ENCODE measurements at places on chromosomes 1 and 21.

- DNase-seq, result peak; percentile 62
Measured at GRCh38 chr1:112674986-112675727, 698 bp downstream of the MOV10 start.

DNA sequence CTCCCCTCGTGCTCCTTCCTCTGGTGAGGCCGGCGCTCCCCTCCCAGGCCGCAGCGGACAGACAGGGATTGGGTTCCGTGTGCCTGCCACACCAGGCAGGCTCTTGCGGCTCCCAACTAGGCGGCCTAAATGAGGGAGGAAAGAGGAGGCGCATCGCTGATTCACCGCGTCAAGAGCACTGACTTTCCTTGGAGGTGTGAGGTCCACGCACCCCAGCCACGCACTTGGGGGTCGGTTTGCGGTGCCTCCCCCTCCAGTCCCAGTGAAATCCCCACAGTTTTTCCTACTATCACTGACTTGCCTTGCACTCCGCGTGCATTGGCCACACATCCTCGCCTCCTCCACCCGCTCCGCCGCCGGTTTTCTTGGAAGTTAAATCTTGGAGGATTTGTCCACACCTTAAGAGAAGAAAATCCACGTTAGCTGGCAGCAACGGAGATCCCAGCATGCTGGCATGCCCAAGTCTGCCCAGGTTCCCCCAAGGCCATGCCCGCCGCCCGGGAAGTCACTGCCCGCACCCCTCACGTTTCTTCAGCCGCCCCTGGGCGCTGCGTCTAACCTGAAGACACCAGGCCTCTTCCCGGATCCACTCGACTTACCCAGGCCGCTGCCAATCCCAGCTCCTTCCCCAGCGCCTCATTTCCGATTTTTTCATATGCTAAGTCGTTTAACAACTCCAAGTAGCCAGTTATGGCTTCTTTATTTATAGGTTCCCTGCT lies 1.1 kb upstream of the FOXD3 start:
- no peak for DNase-seq

- DNase-seq, result no peak
Measured at GRCh38 chr1:26164036-26164860, 4.5 kb downstream of the C1orf232 start.

GRCh38 chr21:37808261-37808660 lies 108.0 kb downstream of the KCNJ6 start:
- no peak for DNase-seq

DNA sequence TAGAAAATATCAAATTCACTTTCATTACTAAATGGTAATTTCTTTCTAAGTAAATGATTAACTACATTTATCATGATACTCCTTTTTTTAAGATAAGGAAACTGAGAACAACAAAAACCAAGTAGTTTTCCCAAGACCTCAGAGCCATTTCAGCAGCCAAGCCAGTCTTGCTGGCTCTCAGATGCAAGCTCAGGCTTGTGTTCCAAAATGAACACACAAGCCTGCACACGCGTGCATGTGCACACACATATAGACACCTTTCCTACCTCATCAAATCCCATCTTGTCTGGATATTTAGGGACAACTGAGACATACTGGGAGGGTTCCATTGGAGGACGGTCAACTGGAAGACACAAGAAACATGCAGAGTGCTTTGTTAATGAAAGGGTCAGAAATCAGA lies 83.0 kb downstream of the COLGALT2 start:
- DNase-seq, result no peak

- no peak for DNase-seq
Measured at GRCh38 chr1:207497941-207498340, 2.0 kb downstream of the CR1 start.

GRCh38 chr1:152673016-152673415 lies 2.1 kb upstream of the LCE2C start:
- no peak for DNase-seq

DNA sequence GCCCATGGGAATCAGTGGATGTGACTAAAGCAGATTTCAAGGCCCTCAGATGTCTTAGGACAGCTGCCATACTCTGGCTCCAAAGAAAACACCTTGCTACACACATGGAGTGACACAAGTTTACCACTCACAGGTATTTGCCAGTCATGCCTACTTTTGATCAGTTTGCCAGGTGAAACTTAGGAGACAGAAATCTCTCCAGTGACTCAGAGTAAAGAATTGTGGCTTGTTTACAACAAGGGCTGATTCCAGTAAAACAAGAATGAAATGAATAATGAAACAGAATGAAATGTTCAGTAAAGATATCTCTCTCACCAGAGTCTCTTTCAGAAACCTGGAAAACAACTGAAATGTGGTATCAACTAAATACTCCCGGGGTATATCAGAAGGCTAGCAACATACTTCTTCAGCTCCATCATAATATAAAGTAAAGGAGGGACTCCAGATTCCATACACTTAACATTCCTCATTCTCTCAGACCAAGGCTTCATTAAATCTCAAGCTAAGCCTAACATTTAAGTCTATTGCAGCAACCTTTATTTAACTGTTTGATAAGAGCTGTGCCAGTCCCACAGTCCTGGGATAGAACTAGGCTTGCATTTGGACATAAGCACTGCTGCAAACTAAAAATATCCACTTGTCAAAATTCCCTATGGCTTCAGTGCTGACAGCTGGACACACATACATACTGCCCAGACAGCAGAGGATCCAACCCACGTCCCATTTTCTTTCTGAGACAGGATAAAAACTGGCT lies 143.3 kb downstream of the SIPA1L2 start:
- DNase-seq, result no peak

Measured in NCI-H1930 (cell line).